ENCODE measurements at places on chromosomes 3 and 15.

- no peak for DNase-seq
These were observed 104.4 kb downstream of the DNAJB8 start for GRCh38 chr3:128362026-128362965.

GRCh38 chr15:61115679-61116078 is 113.4 kb downstream of the RORA start:
- no peak for DNase-seq

GRCh38 chr15:39357480-39358268 is 223.2 kb upstream of the THBS1 start:
- no peak for DNase-seq

DNA sequence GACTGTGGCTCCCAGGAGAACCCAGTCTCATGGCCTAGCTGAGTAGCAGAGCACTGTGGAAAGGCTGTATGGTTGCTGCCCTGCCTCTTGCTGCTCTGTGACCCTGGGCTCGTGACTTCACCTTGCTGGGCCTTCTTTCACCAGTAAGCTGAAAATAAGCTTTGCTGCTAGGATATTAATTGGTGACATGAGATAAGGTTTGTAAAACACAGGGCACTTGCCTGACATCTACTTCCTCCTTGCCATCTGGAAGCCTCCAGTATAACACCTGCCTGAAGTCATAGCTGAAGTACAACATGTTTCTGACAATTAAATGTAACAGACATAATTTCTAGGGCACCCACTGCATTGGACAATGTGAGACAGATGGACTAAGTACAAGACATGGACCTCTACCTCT is 53.6 kb downstream of the CLEC3B start:
- DNase-seq: no peak

DNA sequence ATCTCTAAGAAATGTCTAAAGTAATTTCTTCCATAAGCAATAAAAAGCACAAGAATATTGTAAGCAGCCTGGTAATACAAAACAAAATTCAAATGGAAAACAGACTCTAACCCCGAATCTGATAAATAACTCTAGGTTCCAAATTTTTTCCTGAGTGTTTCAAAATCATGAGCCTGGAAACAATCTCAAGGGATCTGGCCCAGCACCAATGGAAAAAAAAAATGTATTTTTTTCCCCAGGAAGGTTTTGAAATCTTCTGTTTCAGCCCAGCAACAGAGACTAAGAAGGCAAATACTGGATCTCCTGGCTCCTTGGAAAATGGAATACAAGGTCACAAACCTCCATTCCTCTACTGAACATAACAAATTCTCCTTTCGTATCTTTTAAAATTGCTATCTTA is 13.0 kb downstream of the TBC1D2B start:
- DNase-seq: no peak

DNA sequence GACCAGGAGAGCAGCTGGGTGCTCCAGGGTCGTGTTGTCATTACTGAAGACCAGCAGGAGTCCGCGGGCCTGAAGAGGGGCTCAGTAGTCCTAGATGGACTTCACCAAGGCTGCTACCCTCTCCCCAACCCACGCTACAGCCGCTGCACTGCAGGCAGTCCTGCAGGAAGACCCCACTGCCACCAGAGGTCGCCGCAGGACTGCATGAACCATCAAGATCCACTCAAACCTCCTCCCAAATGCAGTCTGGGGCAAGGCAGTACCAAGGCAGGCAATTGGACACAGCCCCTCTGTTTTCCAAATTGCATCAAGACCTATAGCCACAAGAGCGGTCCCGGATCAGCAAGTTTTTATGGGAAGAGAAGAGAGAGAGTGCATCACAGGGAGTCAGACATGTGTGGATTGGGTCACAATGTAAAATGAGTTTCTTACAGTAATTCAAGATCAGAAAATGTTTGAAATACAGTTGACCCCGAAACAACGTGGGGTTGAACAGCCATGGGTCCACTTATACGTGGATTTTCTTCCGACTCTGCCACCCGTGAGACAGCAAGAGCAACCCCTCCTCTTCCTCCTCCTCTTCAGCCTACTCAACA is 46.7 kb downstream of the DZIP1L start:
- DNase-seq: peak; percentile 65

DNA sequence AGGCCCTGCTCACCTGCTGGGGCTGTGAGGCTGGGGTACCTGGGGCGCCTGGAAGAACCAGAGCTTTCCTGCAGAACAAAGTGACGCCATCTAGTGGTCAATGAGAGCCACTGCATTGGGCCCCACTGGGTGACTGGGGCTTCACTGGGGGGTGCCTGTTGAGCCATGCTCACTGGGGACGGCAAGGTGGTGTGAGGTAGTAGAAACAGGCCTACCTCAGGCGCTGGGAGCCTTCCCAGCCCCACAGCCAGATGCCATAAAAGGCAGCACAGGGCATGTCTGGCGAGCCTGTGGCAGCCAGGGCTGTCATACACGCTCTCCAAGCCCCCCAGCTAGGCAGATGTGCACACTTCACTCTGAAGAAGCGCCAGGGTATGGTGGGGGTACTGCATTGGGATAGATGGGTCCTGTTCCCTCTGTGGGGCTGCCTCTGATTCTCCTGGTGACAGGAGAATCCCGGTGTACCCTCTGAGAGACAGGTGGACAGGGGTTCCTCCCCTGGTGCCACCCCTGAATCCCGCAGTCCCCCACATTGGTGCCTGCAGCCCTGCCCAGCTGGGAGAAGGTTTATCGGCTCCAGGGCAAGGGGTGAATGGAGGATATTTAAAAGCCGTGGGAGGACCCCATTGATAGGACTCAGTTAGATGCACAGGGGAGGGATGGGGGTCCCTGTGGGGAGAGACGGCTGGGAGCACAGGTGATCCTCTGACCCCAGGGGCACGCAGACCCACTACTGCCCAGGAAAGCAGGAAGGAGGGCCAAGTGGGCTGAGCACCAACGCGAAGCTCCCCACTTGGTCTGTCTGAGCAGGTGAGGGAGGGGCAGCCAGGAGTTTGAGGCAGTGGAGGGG is 178.8 kb downstream of the NSMCE3 start:
- peak; percentile 38 for DNase-seq

- no peak for DNase-seq
These were observed 90.9 kb upstream of the SEC13 start for GRCh38 chr3:10411598-10412332.

GRCh38 chr3:129276385-129276784 is 2.3 kb upstream of the HMCES start:
- no peak for DNase-seq

DNA sequence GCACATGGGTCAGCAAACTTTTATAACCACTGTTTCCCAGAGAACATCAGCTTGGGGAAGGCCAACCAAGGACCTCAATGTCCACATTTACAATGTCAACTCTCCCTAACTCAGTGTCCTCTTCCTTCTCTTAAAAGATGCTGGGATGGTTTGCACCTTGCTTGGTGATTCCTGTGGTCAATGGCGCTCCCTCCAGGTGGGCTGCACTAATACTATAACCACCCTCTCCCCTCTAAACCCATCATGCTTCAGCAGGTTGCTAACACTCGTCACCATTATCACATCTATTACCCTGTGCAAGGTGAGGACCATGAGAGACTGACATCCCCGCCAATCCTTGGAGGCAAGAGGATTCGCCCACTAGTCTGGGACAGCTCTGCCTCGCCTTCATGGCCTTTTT is 65.2 kb downstream of the FRMD5 start:
- DNase-seq: no peak

DNA sequence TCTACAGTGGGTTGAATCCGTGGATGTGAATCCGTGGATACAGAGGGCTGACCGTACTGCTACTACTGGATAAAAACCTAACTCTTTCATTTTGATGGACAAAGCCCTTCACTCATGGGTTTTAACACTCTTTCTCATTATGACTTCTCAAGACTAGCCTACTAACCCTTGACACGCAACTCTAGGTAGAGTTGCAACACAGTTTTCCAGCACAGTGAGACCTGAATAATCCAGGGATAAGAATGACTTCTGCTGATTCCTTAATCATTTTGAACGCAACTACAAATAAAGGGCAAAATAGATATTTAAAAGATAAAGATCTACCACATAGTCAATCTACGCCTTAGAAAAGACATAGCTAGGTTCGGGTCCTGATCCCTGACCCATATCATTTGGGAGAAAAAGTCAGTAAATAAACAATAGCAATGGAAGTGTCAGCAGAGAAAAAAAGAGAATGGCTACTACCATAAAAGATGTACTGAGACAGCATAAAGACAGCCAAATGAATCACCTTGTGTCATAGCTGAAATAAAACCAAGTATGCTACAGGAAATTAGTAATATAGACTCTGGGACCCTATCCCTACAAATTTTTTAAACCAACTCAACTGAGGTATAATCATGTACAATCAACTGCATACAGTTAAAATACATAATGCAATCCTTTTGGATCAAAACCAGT is 87.6 kb downstream of the DPH6 start:
- DNase-seq: no peak

- no peak for DNase-seq
These were observed 8.1 kb downstream of the TIPARP start for GRCh38 chr3:156682501-156682900.

DNA sequence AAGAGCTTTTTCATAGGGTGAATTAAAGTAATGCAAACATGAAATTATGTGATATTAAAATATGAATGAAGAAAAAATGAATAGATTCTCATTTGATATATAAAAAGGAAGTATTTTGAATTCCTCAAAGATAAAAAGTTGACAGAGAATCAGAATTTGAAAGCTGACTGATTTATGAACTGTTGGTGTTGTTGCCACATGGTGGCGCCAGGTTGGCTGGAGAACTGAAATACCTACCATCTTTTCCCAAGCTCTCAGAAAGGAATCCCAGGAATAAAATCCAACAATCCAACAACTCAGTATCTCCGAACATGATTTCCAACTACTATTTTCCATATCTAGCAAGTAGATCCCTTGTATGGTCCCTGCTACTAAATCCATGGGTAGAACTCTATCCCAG is 3.1 kb downstream of the MYRIP start:
- DNase-seq: no peak

- DNase-seq: peak; percentile 5
These were observed 28.0 kb downstream of the KLHDC8B start for GRCh38 chr3:49199239-49199899.

DNA sequence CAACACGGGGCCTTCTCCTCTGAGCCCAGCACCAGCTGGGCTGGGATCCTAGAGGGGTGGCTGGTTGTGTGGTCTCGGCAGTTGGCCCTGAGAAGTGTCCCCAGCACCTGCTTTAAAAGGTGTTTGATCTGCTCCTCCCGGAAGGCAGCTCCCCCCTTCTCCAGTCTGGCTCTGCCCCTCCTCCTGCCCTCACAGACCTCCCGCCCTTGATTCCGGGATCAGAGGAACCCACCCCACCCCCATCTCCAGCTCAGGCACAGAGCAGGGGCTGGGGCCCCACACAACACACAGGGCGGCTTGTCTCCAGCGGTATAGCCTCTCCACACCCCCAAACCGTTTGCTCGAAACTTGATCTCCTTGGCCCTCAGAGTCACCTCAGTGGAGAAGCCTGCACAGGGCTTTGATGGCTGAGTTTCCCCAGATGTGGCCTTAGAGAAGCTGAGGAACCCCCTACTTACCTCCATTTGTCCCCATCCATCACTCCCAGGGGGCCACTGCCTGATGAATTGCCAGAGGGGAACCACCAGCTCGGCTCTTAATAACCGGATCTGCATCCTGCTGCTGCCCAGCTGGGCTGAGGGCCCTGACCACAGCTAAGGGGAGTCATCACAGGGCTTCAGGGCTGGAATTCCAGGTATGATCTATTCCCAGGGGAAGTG is 6.4 kb upstream of the STRA6 start:
- no peak for DNase-seq

DNA sequence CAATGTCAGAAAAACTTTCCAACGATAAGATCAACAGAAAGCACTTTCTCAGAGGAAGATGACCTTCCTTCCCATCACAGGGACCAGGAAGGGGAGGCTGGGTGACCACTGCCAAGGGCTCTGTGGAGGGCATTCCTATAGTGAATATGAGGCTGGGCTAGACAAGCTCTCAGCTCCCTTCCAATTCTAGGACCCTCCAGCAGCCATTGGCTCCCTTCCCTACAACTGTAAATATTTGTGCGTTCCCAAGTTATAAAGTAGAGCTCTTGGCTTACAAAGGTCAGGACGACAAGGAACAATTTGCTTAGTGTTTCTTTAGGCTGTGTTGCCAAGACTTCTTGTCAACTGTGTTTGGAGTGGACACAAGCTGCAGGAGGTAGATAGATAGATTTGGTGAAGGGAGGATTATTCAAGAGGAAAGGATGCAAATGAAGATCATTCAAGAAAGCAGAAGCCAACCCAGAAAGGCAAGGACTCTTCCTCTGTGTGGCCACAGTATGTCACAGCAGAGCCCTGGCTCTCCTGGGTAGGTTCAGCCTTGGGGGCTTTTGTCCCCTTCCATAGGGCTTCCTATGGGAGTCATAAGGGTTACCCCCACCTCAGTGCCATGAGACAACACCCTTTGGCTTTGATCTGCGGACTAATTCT is 223.6 kb upstream of the TLE3 start:
- DNase-seq: no peak

DNA sequence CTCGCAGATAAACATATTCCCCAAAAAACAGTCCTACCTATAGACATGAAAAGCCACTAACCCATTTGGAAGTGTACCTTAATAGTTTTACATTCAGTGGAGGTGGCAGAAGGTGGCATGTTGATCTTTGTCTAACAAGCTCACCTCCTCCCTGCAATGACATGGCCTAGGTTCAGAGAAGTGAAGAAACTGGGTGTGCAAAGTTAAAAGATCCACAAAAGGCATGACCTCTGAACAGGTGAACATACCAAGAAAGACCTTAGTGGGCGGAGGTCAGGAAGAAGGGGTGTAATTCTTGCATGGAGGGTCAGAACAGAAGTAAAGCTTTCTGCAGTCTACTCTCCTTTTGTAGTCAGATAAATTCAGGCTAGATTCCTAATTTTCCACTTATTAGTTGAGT is 822 bp downstream of the MRPL3 start:
- DNase-seq: no peak

- DNase-seq: no peak
These were observed 44.8 kb downstream of the CMTM8 start for GRCh38 chr3:32283304-32283703.

GRCh38 chr3:147415286-147415685 is 6.1 kb downstream of the ZIC1 start:
- no peak for DNase-seq

- DNase-seq: no peak
These were observed 26.1 kb downstream of the RASGRF1 start for GRCh38 chr15:79064496-79064895.

GRCh38 chr3:126486360-126486847 is 10.7 kb upstream of the ZXDC start:
- DNase-seq: no peak

DNA sequence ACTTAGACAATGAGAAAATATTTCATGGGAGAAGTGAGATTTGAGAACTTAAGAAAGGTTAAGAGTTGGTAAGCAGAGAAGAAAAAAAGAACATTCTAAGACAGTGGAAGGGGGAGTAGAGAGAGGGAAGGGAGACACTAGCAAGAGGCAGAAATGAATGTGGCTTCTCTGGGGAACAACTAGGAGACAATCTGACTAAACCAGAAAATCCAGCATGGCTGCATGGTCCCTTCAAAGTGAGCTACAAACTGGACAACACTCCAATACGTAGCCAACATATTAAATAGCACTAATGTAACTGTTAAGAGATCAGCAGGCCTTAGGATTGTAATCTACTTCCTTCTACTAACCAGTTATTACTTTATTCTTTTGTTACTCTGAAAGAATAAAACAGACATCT is 89.7 kb downstream of the NR1I2 start:
- no peak for DNase-seq

All from nucleus accumbens (tissue), 56 donors.